ENCODE measurements at places on chromosomes 16 and 17. TPM values are rescaled to one million over a fixed set of nuclear protein-coding genes. Genes with fewer than 3 reads are reported as not detected.
A peak's percentile ranks its signal among the peaks of the same experiment; 100 is the strongest.

- peaks cover 4% of the 10 kb centered on the region for H3K27me3 ChIP-seq
- no peak within 1 kb of the TSS for H3K4me3 ChIP-seq
- no peak within 1 kb of the TSS for H3K27ac ChIP-seq
- DNase-seq = peak; percentile 35
- no peaks in the 10 kb centered on the region for H3K4me1 ChIP-seq
- H3K36me3 ChIP-seq = no peaks in the 10 kb centered on the region
Measured at GRCh38 chr17:16971458-16972338, at the start of gene TNFRSF13B. TSS of gene TNFRSF13B (minus strand) at chr17:16972118. CDS start at chr17:16972075, 43 bp downstream.

- peak; percentile 60 for DNase-seq
- H3K27ac ChIP-seq = no peak overlapping the region
- no peaks in the 10 kb centered on the region for H3K27me3 ChIP-seq
- H3K4me3 ChIP-seq = peak overlapping the region; percentile 63
Measured at GRCh38 chr17:17724307-17725010, 43.2 kb downstream of the RAI1 start.

DNA sequence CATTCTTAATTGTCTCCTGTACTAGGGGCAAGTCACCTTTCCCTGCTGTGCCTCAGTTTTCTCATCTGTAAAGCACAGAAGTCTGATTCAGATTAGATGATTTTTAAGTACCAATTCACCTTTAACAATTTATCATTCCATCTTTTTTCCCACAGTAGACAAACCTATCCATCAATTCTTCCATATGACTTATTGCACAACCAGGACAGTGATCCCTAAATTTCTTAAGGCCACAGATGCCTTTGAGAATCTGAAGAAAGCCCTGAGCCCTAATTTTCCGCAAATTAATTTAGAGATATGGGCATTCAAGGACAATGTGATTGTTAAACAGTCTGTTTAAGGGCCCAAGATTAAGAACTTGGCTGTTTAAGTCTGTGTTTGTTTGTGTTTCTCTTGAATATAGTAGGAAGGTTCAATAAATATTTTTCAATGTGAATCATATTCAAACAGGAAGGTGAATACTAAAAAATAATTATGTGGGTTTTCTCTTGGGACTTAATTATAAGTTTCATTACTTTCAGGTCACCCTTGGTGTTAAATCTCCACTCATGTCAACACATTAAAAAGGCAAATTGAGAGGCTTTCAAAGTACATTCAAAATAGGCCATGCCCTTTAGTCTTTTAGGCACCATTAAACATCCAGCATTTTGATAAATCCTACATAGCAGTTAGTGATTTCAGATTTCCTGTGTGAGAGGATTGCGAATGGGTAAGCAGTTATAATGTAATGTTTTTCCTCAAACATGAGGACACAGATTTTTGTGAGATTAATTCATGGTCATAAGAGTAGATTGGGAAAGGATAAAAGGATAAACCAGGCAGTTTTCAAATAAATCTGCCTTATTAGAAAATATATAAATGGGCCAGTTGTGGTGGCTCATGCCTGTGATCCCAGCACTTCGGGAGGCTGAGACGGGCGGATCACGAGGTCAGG lies 34.9 kb upstream of the MMD start:
- no peaks in the 10 kb centered on the region for H3K36me3 ChIP-seq
- DNase-seq = no peak
- H3K27me3 ChIP-seq = no peaks in the 10 kb centered on the region

DNA sequence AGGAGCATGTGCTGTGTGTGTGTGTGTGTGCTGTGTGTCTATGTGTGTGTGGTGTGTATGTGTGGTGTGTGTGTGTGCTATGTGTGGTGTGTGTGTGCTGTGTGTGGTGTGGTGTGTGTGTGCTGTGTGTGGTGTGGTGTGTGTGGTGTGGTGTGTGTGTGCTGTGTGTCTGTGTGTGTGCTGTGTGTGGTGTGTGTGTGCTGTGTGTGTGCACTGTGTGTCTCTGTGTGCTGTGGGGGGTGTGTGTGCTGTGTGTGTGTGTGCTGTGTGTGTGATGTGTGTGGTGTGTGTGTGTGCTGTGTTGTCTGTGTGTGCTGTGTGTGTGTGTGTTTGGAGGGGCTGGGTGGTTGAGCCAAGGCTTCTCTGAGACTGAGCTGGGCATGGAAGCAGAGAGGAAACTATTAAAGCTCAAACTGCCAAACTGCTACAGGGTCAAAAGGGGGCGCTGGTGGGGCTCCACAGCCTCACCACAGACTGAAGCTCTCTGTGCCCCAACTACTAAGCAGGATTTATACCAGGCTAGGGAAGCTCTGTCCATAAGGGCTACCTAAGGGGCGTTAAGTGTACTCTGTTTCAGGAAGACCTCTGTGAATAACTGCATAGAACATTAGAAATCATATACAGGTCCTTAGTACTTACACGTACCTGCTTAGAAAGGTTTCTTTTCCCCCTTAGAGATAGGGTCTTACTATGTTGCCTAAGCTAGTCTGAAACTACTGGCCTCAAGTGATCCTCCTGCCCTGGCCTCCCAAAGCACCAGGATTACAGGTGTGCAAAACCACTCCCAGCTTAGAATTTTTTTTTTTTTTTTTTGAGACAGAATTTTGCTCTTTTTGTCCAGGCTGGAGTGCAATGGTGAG lies 27.8 kb upstream of the GHDC start:
- no peaks in the 10 kb centered on the region for H3K36me3 ChIP-seq
- no peaks in the 10 kb centered on the region for H3K27me3 ChIP-seq
- peaks cover 4% of the 10 kb centered on the region for H3K4me1 ChIP-seq
- DNase-seq = peak; percentile 34
- H3K4me3 ChIP-seq = no peak overlapping the region
- H3K27ac ChIP-seq = no peak overlapping the region

DNA sequence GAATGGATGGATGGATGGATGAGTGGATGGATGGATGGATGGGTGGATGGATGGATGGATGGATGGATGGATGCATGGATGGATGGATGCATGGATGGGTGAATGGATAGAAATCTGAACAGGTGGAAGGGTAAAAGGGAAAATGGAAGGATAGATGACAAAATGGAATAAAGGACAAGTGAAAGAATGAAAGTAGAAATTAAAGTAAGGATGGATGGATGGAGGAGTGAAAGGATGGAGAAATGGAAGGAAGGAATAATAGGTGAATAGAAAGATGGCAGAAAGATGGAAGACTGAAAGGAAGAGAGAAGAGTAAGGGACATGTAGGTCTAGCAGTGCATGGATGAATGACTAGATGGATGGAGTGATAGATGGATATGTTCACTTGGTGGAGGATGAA lies 29.9 kb downstream of the VWA3A start:
- H3K27me3 ChIP-seq = no peaks in the 10 kb centered on the region
- no peak overlapping the region for H3K4me3 ChIP-seq
- no peak for DNase-seq
- H3K36me3 ChIP-seq = no peaks in the 10 kb centered on the region

- H3K36me3 ChIP-seq = no peaks in the 10 kb centered on the region
- H3K4me3 ChIP-seq = no peak overlapping the region
- peaks cover 2% of the 10 kb centered on the region for H3K27me3 ChIP-seq
- no peak overlapping the region for H3K27ac ChIP-seq
- H3K4me1 ChIP-seq = no peaks in the 10 kb centered on the region
Measured at GRCh38 chr17:35514564-35514963, 22.9 kb downstream of the SLFN12L start.

- peak overlapping the region; percentile 99 for H3K27ac ChIP-seq
- H3K4me1 ChIP-seq = peaks cover 56% of the 10 kb centered on the region
- DNase-seq = peak; percentile 99
- H3K36me3 ChIP-seq = no peaks in the 10 kb centered on the region
Measured at GRCh38 chr17:21287703-21288449, 3.4 kb downstream of the MAP2K3 start.

DNA sequence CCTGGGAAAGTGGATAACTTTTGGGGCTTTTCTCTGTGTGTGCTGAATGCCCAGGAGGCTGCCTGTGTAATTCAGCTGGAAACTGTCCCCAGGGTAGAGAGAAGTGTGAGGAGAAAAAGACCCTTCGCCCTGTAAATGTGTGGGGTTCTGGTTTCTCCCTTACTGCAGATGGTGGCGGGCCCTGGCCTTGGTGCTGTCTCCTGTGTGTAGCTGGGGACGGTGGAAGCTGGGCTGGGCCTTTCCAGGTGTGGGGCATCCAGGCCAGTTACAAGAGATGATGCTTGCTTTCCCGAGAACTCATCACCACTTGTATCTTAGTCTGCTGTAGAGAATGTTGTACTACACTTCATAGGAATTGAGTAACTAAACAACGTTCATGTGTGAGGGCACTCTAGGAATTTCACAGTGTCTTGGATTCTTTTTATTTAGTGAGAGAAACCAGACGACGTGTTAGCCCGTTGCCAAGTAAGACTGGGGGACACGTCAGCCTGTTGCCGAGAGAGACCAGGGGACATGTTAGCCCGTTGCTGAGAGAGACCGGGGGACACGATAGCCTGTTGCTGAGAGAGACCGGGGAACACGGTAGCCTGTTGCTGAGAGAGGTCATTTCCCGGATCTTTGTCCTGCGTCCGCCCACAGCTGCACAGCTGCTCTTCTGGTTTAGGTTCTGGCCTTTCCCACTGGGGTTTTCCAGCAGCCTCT lies 43.1 kb downstream of the TBCD start:
- no peaks in the 10 kb centered on the region for H3K27me3 ChIP-seq
- DNase-seq = no peak
- H3K4me1 ChIP-seq = peaks cover 5% of the 10 kb centered on the region
- no peak overlapping the region for H3K4me3 ChIP-seq
- peak overlapping the region; percentile 55 for H3K27ac ChIP-seq

DNA sequence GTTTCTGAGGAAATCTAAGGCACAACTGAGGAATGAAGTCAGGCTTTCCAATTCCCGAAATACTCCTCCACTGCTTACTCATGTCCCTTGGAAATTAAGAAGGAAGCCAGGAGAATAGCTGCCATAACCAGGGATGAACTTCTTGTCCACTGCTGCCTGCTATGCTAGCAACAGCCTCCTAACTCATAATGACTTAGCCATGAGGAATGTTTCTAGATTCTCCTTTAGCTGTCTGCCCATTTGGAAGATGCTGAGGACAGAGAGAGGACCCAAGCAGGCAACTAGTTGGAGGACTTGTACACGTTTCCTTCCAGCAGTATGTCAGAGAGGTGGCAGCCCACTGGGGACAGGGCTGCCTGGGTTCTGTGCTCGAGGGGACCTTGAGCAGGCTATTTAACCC lies 939 bp upstream of the CCL2 start:
- H3K27ac ChIP-seq = peak overlapping the region; percentile 58
- DNase-seq = no peak
- peaks cover 37% of the 10 kb centered on the region for H3K4me1 ChIP-seq
- H3K4me3 ChIP-seq = no peak overlapping the region
- no peaks in the 10 kb centered on the region for H3K27me3 ChIP-seq

DNA sequence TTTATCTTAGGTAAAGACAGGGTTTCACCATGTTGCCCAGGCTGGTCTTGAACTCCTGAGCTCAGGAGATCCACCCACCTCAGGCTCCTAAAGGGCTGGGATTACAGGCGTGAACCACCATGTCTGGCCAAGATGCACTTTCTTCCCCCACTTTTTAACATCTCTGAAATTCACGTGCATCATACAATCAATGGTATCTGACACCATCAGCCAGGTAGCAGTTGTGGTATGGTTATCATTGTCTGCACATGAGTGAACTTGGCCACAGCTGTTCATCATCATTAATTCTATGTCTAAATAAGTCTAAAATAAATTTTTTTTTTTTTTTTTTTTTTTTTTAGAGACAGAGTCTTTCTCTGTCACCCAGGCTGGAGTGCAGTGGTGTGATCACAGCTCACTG lies 34.2 kb upstream of the MYLK3 start:
- no peak overlapping the region for H3K4me3 ChIP-seq
- H3K27me3 ChIP-seq = no peaks in the 10 kb centered on the region
- H3K27ac ChIP-seq = no peak overlapping the region
- H3K4me1 ChIP-seq = no peaks in the 10 kb centered on the region
- DNase-seq = no peak

DNA sequence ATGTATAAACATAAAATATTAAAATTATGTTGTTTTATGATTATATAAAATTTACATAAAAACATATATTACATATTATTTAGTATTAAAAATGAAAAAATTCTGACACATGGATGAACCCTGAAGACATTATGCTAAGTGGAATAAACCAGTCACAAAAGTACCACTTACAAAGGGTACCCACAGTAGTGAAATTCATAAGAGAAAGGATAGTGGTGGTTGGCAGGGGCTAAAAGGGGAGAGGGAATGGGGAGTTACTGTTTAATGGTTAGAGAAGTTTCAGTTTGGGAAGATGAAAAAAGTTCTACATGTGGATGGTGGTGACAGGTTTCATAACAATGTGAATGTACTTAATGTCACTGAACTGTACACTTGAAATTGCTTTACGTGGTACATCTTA lies 41.4 kb downstream of the FBXL20 start:
- no peak for DNase-seq
- H3K4me1 ChIP-seq = peaks cover 27% of the 10 kb centered on the region
- H3K27me3 ChIP-seq = no peaks in the 10 kb centered on the region
- no peak overlapping the region for H3K27ac ChIP-seq
- H3K36me3 ChIP-seq = no peaks in the 10 kb centered on the region

- peak; percentile 74 for DNase-seq
- H3K4me1 ChIP-seq = peaks cover 9% of the 10 kb centered on the region
- no peaks in the 10 kb centered on the region for H3K36me3 ChIP-seq
- peak within 1 kb of the TSS; percentile 95 for H3K27ac ChIP-seq
- H3K27me3 ChIP-seq = no peaks in the 10 kb centered on the region
Measured at GRCh38 chr17:3695723-3696411, at the start of gene P2RX5. TSS of gene P2RX5 (minus strand) at chr17:3696155. CDS start at chr17:3696005, 150 bp downstream.

GRCh38 chr16:6600167-6600566 lies 732.5 kb upstream of the RBFOX1 start:
- no peaks in the 10 kb centered on the region for H3K4me1 ChIP-seq
- H3K27me3 ChIP-seq = no peaks in the 10 kb centered on the region
- DNase-seq = no peak
- H3K4me3 ChIP-seq = no peak overlapping the region

DNA sequence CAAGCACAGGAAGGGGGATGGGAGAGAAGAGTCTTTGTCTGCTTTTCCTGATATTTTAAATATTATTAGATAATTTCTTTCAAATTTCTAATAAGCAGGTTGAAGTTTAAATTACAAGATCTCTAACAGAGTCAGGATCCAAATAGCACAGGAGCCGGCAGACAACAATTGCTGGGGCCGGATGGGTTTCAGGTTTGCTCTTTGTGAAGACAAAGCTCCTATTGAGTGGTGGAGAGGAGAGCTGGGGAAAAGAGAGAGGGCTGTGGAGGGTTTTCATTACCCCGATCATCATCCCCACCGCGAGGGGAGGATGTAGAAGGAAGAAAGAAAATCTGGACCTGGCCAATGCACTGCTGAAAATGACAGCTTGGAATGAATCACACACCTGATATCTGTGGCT lies 197.3 kb downstream of the SOX9 start:
- no peak overlapping the region for H3K27ac ChIP-seq
- DNase-seq = no peak
- no peaks in the 10 kb centered on the region for H3K36me3 ChIP-seq

Gene TBC1D3E
- total RNA-seq = not detected

Gene CASKIN1
- 0.79 TPM for total RNA-seq

Data from psoas muscle (tissue), 8 donors.